Ovary (tissue), 10 donors: ENCODE measurements at places on chromosomes 7 and 10.

- no peaks in the 10 kb centered on the region for H3K36me3 ChIP-seq
- no peak overlapping the region for H3K4me3 ChIP-seq
- H3K27me3 ChIP-seq: no peaks in the 10 kb centered on the region
Measured at GRCh38 chr10:64215088-64215487, 693.9 kb downstream of the REEP3 start.

DNA sequence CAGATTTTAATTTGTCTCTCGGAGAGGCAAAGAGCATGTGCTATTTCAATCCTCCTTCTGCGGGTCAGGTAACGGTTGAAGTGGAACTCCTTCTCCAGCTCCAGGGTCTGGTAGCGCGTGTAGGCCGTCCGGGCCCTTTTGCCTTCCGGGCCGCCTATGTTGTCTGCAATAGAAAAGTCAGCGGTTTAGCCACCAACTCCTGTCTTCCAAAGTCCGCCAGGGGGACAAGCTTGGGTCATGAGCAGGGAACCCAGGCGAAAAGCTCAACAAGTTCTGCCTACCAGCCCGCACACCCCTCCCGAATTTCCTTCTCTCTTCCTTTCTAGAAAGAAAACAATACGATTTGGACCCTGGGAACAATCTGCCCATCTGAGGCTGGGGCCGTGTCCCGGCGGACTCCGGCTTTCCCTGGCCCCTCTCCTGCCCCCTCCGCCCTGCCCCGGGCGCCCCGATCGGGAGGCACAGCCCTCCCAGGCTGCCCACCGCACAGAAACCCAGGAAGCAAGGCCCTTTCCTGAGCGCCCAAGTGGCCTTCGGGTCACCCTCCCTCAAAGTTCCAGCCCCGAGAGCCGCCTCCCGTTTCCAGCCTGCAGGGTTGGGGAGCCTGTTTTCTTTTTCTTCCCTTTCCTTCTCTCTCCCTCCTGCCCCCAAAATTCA lies 1.4 kb downstream of the HOXA5 start:
- no peaks in the 10 kb centered on the region for H3K27me3 ChIP-seq
- peaks cover 1% of the 10 kb centered on the region for H3K4me1 ChIP-seq
- no peaks in the 10 kb centered on the region for H3K36me3 ChIP-seq
- H3K4me3 ChIP-seq: peak overlapping the region; percentile 34
- no peak overlapping the region for H3K27ac ChIP-seq

GRCh38 chr10:69051303-69051702 lies 36.6 kb upstream of the SRGN start:
- DNase-seq: no peak
- no peak overlapping the region for H3K27ac ChIP-seq
- H3K27me3 ChIP-seq: no peaks in the 10 kb centered on the region
- no peak overlapping the region for H3K4me3 ChIP-seq
- no peaks in the 10 kb centered on the region for H3K4me1 ChIP-seq

DNA sequence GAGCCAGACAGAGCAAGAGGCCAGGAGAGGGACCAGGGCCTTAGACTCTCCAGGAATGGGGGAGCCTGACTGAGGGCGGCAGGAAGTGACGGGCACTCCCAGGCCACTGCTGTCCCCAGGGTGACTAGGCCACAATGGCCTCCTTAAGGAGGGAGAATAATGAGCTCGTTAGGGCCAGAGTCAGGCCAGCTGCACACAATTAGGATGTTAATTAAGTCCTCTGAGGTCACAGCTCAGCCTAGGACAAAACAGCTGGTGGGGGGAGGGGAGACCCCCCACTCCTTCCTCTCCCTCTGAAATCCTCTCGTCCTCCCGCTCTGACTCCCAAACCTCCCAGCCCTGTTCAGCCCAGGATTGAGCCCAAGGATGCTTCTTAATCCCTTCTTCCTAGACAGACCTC lies 143.0 kb downstream of the NEURL1 start:
- H3K4me3 ChIP-seq: no peak overlapping the region
- H3K36me3 ChIP-seq: no peaks in the 10 kb centered on the region
- peaks cover 35% of the 10 kb centered on the region for H3K4me1 ChIP-seq
- no peak for DNase-seq
- H3K27me3 ChIP-seq: no peaks in the 10 kb centered on the region
- H3K27ac ChIP-seq: peak overlapping the region; percentile 82
